ENCODE measurements at places on chromosomes 13 and 19.

DNA sequence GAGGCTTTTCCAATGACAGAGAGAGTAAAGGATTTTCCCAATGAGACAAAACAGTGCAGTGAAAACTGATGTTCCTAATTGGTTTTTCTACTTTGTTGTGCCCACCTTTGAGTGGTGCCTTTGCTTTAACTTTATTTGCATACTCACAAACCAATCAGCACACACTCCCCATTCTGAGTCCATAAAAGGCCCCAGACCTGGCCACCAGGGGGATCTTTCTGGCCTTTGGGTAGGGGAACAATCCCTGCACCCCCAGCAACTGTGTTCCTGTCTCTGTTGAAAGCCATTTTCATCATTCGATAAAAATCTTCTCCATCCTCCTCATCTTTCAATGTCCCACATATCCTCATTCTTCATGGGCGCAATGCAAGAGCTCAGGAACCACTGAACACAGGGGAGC, 252.8 kb downstream of the B3GLCT start:
- DNase-seq, result no peak

DNA sequence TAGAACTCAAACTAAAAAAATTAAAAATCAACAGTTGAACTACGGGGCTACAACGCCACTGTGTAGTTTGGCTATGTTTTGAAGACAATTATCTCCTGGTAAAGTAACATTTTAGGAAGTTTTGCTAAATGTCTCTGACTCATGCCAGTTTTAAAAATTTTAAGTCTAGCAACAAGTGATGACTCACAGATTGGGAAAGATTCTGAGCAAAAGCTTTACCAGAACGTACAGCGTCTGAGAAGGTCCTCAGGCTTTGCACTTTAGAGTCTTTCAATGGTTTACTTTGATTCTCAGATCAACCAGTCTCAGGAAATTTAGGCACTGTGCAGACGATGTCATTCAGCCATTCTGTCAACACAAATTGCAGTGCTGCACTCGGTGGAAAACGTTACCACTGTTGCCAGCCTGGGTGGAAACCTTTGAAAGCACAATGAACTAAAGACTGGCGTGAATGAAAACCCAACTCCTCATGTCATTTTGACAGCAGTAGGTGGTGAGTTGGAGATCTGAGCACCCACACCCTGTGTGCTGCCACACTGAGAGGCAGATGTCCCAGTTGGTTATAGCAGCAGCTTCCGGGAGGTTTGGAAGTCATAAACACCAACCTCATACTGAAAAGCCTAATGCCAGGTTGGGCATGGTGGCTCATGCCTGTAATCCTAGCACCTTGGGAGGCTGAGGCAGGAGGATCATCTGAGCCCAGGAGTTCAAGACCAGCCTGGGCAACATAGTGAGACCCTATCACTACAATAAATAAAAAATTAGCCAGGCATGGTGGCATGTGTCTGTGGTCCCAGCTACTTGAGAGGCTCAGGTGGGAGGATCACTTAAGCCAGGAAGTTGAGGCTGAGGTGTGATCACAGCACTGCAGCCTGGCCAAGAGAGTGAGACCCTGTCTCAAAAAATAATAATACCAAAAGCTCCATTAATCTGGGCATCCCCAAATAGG, 6.3 kb upstream of the WTIP start:
- peak; percentile 74 for DNase-seq

- DNase-seq, result no peak
Observed at GRCh38 chr13:84132491-84132890, 250.2 kb upstream of the SLITRK1 start.

GRCh38 chr19:57935731-57936130, 529 bp upstream of the ZNF418 start:
- no peak for DNase-seq

DNA sequence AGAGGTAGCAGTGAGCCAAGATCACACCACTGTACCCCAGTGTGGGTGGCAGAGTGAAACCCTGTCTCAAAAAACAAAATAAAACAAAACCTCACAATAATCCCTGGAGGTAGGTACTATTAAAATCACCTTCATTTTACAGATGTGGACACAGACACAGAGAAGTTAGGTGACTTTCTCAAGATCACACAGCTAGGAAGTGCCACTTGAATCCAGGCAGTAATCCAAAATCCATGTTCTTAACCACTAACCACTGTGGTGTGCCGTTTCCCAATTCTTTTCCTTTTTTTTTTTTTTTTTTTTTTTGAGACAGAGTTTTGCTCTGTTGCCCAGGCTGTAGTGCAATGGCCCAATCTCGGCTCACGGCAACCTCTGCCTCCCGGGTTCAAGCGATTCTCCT, 9.0 kb downstream of the PPP1R14A start:
- no peak for DNase-seq

- no peak for DNase-seq
Observed at GRCh38 chr13:48571126-48571913, 38.4 kb upstream of the RCBTB2 start.

- no peak for DNase-seq
Observed at GRCh38 chr19:43780706-43781525, at the start of gene KCNN4. Gene KCNN4 (minus strand): TSS chr19:43780973. CDS start chr19:43780861, 112 bp downstream.

- DNase-seq, result no peak
Observed at GRCh38 chr19:15240515-15240914, 8.3 kb upstream of the EPHX3 start.

GRCh38 chr13:43963726-43964125, 84.0 kb downstream of the LACC1 start:
- DNase-seq, result no peak

Data from HS-27A (cell line).